ENCODE measurements at places on chromosomes 12 and 14.
A peak's percentile ranks its signal among the peaks of the same experiment; 100 is the strongest.

DNA sequence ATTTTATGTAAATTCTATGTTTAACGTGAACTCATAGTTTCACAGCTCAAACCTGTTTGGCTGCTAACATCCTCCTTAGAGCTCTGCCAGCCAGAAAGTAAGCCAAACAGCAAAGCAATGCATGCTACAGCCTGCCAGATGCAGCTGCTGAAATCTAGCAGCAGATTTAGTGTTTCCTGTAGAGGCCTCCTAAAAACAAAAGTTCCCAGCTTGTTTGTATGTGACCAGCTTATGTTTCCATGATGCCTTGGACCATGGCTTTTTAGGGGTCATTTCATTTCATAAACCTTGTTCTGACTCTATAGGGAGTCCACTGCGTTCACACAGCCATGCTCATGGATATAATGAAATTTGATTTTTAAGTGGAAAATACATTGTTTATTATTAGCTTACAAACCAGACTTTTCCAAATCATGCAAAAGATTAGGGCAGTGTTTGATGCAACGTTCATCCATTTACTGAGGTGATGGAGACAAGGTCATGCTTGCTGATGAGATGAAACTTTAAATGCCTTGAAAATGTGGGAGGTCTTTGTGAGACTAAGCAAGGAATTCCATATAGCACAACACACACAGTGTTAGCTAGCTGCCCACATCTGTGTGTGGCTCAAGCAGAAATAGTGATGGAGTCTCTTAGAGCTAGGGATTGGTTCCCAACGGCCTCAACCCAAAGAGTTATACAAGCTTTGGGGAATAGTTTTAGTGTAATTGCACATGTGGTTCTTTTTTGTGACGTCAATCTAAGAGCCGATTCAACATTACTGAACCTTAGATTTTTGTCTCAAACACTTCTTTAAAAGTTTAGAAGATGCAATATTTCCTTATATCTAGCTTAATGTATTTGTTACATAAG, 157.5 kb upstream of the LRIG3 start:
- peak; percentile 42 for DNase-seq

GRCh38 chr14:92513204-92513965, at the start of gene RIN3:
TSS of gene RIN3 (plus strand) at chr14:92513781. CDS start at chr14:92513933, 152 bp downstream.
- DNase-seq, result peak; percentile 62

DNA sequence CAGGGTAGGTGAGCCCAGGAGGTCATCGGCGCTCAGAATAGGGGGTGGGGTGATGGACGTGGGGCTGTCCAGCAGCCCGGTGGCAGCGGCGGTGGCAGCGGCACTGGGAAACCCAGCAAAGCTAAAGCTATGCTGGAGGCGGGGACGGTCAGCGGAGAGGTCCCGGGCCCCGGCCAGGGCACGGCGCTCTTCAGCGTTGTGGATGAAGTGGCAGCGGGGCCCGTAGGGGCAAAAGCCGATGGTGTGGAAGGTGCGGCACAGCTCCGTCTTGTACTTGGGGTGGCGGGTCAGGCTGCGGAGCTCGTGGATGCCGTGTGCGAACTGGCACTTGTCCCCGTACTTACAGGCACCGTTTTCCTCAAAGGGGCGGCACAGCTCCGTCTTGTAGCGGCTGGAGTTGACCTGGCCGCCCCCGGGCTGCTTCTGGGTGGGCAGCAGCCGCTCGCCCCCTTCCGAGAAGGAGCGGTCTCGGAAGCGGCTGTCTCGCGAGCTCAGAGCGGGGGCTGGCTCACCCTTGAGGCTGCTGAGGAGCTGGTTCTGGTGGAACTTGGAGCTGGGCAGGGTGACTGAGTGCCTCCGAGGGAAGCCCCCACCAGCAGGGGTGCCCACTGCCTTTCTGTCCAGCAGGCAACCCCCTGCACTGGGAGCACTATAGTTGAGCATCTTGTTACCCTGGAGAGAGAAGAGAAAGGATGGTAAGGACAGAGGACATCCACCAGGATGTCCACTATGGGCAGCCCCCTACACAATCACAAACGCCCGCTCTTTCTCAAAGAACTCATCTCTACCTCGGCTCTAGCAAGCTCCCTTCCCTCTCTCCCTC, 2.8 kb downstream of the ZFP36L1 start:
- DNase-seq, result peak; percentile 39

GRCh38 chr14:52607061-52607460, 54.4 kb downstream of the GPR137C start:
- DNase-seq, result no peak

DNA sequence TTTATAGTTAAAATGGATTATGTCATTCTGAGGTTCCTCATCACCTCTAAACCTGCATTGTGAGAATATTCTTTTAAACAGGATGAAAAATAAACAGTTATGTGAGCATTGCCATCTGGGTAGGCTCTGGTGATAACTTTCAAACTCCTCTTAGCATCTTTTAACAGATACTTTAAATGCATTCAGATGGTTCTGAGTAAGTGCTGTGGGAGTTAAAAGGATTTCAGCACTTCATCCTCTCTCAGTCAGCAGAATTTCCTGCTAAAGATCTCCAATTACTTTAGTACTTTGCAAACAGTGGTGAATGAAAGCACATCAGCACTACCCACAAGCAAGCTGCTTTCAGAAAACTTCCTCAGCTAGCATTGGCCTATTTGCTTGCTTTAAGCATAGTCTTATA, 59.3 kb upstream of the TMTC1 start:
- no peak for DNase-seq

DNA sequence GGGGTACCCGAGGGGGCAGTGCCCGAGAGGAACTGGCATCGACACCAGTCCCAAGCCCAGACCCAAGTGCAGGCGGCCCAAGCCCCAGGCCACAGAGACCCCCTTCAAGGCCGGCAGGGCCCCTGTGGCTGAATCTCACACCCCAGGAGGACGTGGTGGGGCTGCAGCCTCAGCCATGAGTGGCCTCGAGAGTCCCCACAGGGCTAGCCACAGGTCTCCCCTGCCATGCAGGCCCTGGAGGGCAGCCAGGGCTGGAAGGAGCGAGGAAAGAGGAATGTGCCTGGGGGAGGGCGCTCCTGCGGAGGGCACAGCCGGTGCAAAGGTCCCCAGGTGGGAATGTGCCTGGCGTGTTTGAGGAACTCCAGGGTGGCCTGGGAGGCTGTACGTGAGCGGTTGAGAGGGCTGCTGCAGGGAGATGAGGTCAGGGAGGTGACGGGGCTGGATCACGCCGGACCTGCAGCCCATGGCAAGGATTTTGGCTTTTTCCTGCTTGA, 86.1 kb downstream of the NCOR2 start:
- no peak for DNase-seq

- DNase-seq, result peak; percentile 24
Measured at GRCh38 chr12:39931857-39932256, 174.0 kb downstream of the SLC2A13 start.

DNA sequence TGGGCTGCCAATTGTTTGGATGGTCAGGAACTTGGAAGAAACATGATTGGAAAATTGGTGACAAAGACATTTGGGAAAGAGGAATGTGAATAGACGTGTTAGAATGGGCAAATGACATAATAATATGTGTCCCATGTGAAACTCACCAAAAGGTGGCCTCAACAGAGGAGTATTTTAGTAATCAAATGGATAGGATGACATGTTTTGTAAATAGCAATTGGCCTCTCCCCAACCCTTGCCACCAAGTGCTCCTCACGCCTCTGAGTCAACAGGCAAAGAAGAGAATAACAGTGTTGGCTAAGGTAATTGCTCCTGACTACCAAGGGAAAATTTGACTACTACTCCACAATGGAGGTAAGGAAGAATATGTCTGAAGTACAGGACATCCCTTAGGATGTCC, 81.4 kb downstream of the ATXN7L3B start:
- DNase-seq, result no peak

DNA sequence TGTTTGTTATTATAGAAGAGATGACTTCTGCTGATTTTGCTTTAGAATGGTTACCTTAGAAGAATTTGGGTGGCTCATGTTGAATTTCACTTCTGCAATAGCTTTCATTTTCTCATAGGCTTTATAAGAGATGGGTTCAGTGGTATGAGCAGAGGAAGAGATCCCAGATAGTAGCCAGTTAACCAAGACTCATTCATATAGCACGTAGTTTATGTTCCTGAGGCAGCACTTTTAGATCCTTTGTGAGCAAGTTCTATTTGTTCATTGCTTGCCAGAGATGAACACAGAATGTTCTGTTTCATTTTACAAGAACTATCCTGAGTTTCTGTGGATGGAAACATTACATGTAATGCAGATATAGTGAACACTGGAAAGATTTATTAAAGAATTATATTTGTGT, 32.2 kb downstream of the RAB21 start:
- DNase-seq, result no peak
